SK-N-DZ (cell line): ENCODE measurements at places on chromosomes 1 and 21.
A peak's percentile ranks its signal among the peaks of the same experiment; 100 is the strongest.

- no peak for DNase-seq
Observed at GRCh38 chr1:230155021-230155420, 88.0 kb downstream of the GALNT2 start.

- DNase-seq = peak; percentile 77
Observed at GRCh38 chr1:59625384-59625783, 189.4 kb upstream of the HOOK1 start.

- no peak for DNase-seq
Observed at GRCh38 chr1:100752791-100753190, 33.2 kb downstream of the VCAM1 start.

GRCh38 chr21:31766899-31767298 lies 35.0 kb upstream of the SCAF4 start:
- no peak for DNase-seq

- no peak for DNase-seq
Observed at GRCh38 chr1:42152119-42152518, 1.1 kb upstream of the GUCA2B start.

DNA sequence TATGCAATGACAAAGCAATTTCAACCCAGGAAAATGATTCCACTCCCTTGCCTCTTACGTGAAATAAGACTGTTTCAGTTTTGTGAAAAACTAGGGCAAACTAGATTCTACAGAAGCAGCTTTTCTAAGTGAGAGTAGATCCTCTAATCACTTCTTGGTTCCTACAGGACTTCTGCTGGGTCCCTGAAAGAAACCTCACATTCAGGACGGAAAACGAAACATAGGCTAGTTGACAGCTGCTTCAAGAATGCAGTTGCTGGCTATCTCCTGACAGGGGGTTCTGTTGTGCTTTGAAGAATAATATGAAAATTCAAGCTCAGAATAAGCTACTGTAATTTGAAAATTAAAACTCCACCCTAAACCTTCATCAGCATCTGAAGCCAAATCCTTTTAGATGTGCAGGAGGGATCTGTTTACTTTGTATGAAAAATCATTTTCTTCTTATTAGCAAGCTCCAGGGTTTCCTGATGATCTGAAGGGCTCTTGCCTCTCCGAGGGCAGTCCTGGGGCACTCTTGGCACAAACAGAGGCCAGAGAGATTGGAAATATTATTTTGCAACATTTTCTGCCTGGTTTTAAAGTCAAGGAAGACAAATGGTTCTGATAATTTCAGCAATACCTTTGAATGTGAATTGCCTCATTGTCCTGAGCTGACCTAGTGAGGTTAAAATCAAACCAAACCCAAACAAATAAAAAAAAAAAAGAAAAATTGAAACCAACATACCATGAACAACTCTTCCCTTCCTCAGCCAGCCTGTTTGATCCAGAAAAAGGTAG lies 55.0 kb downstream of the NTMT2 start:
- DNase-seq = no peak

- no peak for DNase-seq
Observed at GRCh38 chr21:42237577-42237976, 18.6 kb downstream of the ABCG1 start.

GRCh38 chr1:197572169-197572568 lies 203.1 kb downstream of the DENND1B start:
- peak; percentile 4 for DNase-seq

GRCh38 chr1:12604114-12604874 lies 13.7 kb downstream of the DHRS3 start:
- peak; percentile 34 for DNase-seq

DNA sequence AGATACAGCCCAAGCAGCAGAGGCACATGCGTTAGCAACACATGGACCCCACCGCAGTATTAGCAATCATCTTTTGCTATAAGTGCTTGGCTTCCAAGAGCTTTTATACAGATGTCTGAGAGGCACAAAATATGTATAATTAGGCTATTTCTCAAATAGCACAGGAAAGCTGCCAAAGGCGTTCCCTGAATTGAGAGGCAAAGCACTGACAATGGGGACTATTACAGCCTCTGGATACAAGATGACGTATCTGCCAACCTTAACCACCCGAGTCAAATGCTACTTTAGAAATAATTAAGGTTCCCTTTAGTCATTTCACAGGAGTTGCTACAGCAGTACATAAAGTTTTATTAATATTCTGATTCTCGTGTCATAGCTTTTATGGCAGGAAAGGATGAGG lies 6.4 kb downstream of the STMN1 start:
- no peak for DNase-seq

DNA sequence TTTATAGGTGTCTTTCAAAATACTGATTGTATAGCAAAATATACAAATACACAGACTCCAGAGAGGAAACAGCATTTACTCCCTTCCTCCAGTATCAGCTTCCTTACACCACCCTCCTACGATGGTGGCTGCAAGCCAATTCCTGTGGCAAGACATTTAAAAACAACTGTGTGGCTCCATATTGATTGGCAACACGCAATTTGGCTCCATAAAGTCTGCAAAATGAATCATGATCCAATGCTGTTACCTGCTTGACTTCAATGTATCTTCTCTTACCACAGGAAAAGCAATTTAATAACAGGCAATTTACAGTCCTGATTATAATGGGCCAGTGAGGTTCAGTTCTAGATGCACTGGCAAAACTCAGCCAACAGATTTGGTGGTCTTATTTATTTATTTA lies 19.7 kb upstream of the ATP6V1G3 start:
- DNase-seq = no peak

DNA sequence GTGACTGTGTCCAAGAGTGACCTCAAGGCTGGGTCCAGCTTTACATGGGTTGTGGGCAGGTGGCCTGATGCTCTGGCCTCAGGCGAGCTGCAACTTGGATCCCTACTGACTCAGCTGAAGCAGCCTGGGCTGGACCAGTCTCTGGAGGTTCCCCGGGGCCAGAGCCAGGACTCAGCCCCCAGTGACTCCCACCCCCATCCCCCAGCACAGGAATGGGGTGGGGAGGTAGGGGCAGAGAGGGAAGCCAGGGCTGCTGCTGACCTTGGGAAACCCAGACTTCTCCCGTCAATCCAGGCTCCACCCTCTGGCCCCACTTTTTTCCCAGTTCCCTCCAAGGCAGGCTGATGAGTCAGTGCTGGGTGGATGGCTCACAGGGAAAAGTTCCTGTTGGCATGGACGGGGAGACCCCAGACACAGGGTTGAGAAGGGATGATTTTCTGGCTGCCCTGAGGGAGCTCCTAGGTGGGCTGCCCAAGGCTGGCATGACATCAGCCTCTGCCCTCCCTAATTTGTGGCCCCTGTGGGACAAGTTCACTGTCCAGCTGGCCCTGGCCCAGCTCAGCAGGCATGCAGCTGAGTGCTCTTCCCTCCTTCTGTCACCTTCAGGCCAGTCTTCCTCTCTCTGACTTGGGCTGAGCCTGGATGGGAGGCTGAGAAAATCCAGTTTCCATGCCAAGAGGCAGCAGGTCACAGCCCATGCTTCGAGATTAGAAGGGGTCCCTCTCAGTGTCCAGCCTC lies 2.2 kb downstream of the ZC3H12A start:
- no peak for DNase-seq

DNA sequence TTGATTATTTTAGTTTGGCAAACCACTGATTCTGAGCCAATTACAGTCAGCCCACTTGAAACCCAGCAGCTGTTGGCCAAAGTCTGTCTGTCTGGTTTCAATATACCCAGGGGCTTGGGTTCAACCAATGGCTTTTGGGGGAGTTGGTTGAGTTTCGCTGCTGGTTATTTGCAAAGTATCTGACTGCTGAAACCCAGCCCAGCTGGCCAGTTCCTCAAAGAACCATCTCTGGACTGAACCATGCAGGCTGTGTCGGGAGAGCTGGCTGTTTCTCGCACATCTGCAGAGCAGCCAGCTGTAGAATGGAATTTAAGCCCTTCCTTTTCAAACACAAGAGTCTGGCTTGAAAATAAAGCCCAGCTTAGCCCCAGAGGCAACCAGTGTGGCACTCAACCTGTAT lies 66.0 kb upstream of the PAX7 start:
- DNase-seq = no peak

GRCh38 chr1:7684861-7685635 lies 86.0 kb upstream of the VAMP3 start:
- no peak for DNase-seq

GRCh38 chr1:156406251-156406650 lies 37.2 kb downstream of the RHBG start:
- no peak for DNase-seq

DNA sequence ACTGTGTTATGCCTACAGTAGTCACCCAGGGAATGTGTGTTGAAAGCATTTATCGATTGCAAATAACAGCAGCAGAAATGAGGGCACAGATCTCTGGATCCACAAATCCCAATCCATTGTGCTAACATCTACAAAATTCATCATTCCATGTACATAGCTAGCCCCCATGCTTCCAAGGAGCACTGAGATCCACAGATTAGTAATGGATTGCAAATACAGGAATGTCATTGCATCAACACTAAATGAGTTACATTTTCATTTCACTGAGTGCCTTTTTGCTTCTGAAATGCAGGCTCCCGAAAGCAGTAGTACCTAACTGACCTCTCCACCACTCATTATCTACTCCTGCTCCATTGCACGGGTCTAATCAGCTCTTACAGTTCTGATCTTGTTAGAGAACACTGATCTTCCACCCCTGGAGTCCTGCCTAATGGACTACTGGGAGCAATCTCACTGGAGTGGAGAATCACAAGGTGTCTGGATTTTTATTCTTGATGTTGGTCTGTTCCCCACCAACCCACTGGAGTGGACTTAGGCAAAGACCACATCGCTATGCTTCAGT lies 30.5 kb downstream of the ASTN1 start:
- peak; percentile 88 for DNase-seq

DNA sequence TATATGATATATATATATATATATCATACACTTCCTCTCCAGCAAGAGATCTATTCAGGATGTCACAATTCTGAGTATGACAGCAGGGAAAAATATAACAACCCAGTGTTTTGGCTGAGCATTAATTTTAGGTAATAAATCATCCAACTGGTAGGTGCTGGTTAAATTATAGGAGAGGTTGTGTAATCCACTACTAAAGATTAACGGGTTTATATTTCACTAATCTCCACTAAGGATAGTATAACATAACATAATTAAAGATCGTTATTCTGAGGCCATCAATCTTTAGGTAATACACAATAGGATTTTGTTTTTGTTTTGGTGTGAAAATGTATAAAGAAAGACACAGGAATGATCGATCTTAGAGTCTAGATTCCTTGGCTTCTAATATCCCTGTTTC lies 102.2 kb downstream of the COQ8A start:
- no peak for DNase-seq

GRCh38 chr1:39711104-39711965 lies 20.1 kb upstream of the HPCAL4 start:
- no peak for DNase-seq

DNA sequence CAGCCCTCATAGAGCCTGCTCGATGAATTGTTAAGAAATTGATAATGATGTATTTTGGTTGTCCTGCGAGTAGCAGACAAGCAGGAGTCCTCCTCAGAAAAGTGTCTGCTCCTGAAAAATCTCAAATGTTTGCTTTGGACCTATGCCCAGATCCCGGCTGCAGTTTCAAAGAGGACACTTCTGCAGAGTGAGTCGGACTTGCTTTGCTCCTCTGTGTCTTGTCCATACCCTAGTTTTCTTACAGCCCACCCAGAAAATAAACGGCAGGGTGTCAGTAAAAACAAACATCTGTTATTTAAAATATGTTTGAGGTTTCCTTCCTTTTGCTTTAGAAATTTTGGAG lies 2.8 kb downstream of the S100A10 start:
- DNase-seq = no peak

DNA sequence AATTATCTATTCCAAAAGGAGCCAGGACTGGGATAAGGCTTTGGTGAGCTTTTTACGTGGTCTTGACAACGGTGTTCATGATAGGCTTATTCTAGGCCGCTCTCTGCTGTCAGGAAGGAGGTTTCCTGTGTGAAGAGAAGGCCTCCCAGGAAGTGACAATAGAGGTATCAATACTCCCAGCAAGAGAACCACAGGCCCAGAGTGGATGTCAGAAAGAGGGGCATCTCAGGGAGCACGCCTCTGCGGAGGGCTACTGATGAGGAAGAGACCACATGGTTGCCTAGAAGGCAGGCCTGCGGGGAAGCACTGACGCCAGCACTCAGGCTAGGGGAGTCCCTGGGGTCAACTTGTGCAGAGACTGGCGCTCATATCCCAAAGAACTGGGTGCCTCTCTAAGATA lies 60.4 kb downstream of the ITPKB start:
- no peak for DNase-seq

GRCh38 chr1:152112101-152112884 lies 3.0 kb downstream of the TCHH start:
- DNase-seq = peak; percentile 32

DNA sequence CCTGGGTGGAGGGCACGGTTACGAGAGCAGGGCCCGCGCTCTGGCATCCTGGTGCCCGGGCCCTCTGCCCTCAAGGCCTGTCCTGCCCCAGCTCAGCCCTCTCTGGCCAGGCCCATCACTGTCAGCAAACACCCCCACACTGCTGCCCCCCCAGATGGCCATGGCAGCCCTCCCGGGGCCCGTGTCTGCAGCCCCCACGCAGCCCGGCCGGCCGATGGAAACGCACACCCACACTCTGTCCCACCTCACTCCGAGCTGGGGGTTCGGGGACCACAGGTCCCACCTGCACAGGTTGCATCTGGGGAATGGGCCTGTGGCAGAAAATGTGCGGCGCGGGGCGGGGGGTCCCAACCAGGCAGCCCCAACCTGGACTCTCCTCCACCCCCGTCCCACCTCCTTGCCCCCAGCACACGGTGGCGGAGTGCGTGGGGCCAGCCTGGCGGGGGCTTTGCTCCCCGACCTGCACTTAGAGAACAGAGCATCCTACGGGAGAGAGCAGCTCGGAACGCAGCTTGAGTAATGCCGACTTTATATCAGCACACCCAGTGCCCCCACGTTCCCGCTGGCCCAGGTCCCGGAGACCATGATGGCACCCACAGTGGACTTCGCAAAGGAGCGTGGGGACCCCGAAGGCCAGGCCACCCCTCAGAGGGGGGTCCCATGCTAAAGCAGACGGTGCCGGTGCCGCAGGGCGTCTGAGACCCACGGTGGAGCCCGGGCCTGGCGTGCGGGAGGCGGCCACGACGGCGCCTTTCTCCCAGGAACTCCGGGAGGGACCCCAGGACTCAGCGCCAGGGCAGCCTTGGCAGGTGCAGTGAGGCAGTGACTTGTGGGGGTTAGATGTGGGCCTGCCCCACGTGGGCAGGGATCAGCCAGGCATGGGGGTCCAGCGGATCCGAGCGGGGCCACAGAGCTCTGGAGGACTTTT lies 7.5 kb upstream of the RNF223 start:
- no peak for DNase-seq

- no peak for DNase-seq
Observed at GRCh38 chr21:38982096-38982495, 176.4 kb downstream of the ETS2 start.
